ENCODE measurements at places on chromosomes 3 and 15. TPM values are rescaled to one million over a fixed set of nuclear protein-coding genes. Genes with fewer than 3 reads are reported as not detected.

The BUB1B gene
- 12.1 TPM for total RNA-seq

The NKIRAS1 gene
- total RNA-seq: 8.0 TPM

The STRA6 gene
- 0.22 TPM for total RNA-seq

The CLRN1 gene
- total RNA-seq: not detected

The GRIP2 gene
- 0.39 TPM for total RNA-seq

DNA sequence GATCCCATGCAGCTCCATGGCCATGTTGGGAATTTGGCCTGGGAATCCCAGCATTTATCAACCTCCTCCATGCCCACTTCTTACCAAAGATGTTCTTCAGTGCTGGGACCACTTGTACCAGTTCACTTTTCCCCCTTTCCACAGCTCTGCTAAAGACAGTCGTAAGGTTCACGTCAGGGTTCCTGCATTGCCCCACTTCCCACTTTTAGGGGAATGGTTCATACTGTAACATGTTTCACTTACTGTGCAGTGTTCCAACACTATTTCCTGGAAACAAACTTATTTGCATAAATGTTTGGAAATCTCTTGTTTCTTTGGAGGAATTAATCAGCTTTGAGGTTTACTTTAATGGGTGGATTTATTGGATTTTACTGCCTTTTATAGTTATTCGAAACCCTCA lies 17.0 kb downstream of the APH1B start:
- DNase-seq: peak; percentile 41

- DNase-seq: peak; percentile 87
Observed at GRCh38 chr15:78065284-78065872, 12.1 kb downstream of the TBC1D2B start.

DNA sequence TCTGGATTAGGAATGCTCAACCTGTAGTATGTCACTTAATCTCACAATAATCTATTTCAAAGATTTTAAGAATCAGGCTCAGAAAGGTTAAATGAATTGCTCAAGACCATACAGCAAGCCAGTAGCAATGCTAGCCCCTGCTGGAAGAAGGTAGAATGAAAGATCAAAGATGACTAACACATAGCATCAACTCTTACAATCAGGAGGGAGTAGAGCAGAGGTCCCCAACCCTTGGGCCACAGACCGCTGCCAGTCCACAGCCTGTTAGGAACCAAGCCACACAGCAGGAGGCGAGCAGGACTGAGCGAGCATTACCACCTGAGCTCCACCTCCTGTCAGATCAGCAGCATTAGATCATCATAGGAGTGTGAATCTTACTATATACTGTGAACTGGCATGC lies 15.5 kb upstream of the GATM start:
- DNase-seq: no peak

- DNase-seq: peak; percentile 80
Observed at GRCh38 chr3:53823026-53823955, 22.9 kb downstream of the CHDH start.

Measured in upper lobe of left lung (tissue), 6 donors.